Fibroblast of villous mesenchyme (primary cell): ENCODE measurements at places on chromosomes 16 and 17. TPM values are rescaled to one million over a fixed set of nuclear protein-coding genes. Genes with fewer than 3 reads are reported as not detected.
A peak's percentile ranks its signal among the peaks of the same experiment; 100 is the strongest.

GRCh38 chr17:79836972-79837887, 2.0 kb downstream of the CBX4 start:
- DNase-seq = peak; percentile 86

DNA sequence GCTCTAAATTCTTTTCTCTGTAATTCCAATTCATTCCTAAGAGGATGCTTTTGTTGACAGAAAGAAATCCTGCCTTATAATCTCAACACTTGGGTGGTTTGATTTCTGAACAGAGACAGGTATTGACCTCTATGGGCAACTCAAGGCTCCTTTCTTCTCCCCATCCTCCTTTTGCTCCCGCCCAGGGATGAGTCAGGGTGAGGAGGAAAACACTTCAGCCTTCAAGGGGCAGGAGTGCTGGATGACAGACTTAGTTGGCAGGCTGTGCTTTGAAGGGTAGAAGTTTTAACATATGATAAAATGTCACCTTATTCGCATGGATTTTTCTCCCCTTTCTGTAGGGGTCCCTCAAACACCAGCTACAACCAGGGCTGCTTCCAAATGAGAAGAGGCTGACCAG, 16.7 kb upstream of the TOM1L1 start:
- DNase-seq = no peak

- peak; percentile 74 for DNase-seq
These were observed 25.1 kb downstream of the STAT5B start for GRCh38 chr17:42251115-42251514.

DNA sequence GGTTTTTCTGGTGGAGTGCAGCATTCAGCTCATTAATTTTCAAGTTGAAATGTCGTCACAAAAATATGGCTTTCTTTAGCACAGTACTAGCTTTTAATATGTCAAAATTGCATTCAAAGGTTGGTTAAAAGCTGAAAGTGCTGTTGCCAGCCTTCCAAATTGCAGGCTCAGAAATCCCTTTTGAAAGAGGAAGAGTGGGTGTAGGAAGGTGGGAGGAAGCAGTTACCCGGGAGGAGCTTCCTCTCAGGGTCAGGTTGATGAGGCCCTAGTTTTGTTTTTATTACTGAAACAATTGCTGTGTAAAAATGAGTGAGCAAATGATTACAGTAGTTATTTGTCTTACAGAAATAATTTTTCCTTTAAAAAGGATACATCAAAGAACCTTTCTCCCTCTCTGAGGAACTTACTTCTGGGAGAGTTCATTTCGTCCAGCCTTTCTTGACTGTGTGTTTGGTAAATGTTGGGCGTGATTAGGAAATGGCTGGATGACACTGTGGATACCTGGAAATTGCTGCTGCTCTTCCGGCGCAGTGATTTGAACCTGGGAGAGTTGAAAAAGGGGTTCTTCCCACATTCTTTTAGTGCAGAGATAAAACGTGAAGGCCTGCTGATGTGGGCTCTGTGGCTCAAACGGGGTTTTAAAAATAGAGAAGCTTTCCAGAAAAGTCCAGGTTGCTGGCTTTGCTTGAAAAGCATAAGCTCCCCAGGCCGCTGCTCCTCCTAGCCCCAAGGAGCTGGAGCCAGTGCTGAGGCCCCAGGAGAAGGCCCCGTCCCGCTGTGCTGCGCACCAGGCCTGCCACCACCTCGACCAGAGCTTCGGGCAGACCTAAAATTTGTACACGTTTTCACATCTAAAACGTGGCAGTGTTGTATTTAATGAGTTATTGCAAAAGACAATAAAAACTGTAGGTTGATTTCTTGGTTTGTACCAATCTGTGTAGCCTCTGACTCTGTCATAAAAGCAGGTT, 41.7 kb downstream of the SEC14L1 start:
- no peak for DNase-seq

Gene HOXB4
- 1.7 and 1.9 TPM in 2 replicates for total RNA-seq

GRCh38 chr17:38588788-38589174, 17.0 kb downstream of the SRCIN1 start:
- DNase-seq = no peak

Gene ACSM2A
- not detected in 2 replicates for total RNA-seq

DNA sequence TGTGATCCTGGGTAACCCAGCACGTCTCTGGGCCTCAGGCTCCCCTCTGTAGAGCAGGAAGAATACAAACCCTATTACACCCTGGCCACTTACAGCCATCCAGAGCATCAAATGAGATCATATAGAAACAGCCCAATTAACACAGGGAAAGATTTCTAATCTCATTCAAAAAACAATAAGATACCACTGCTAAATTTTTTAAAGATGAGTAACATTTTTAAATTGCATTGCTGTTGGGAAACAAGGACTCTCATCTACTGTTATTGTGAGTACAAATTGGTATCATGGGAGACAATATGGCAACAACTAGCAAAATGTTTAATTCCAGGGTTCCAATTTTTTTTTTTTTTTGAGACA, 41.1 kb downstream of the SRL start:
- DNase-seq = peak; percentile 17

Gene GAS7
- total RNA-seq = 4.5 and 8.6 TPM in 2 replicates

Gene GAST
- not detected in 2 replicates for total RNA-seq

- peak; percentile 92 for DNase-seq
These were observed 10.6 kb upstream of the AURKB start for GRCh38 chr17:8220783-8221662.

DNA sequence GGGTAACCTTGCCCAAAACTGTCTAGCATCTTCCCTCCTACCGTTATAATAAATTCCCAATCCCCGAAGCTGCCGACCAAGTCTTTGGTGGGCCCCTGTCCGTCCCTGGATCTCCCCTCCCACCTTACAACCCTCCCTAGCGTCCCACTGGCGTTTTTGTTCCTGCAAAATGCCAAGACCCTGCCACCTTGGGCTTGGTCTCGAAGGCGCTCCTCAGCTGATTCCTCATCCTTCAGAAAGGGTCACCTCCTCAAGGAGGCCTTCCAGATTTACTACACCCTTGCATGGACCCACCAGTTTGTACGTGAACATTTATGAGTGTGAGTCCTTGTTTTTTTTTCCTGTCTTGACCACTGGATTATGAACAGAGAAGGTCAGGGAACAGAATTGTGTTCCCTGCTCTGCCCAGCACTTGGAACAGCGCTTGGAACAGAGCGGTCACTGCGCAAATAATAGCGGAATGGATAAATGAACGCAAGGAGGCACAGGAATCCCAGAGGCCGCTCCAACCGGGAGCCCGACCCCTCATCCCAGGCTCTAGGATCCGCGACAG, 926 bp upstream of the GFER start:
- DNase-seq = no peak

Gene CACNG3
- total RNA-seq = not detected in 2 replicates

- no peak for DNase-seq
These were observed 2.4 kb downstream of the HDAC5 start for GRCh38 chr17:44120851-44121605.

- DNase-seq = no peak
These were observed 154.2 kb upstream of the SHISA6 start for GRCh38 chr17:11086646-11087340.

DNA sequence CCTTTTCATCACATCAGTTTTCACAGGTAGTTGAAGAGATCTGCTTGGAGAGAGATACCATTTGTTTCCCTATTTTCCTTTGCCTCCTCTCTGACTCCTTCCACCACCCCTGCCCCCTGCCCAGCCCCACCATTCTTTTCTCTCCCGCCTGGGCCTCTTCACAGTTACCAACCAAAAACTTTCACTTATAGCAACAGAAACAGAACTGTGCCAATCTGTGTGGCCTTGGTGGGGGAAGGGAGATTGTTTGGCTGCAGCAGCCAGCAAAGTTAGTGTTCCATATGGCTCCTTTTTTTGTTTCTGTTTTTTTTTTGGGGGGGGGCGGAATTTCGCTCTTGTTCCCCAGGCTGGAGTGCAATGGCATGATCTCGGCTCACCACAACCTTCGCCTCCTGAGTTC, 17.2 kb upstream of the ARL4D start:
- no peak for DNase-seq

GRCh38 chr17:55348749-55349354, 72.8 kb downstream of the MMD start:
- peak; percentile 58 for DNase-seq

Gene GRAP
- under 0.01 TPM in 1 of 2 replicates, not detected in the other for total RNA-seq
